Transverse colon (tissue), 4 donors: ENCODE measurements at places on chromosomes 6 and 20.

- DNase-seq = no peak
Observed at GRCh38 chr6:2197177-2197671, 48.2 kb downstream of the GMDS start.

- DNase-seq = no peak
Observed at GRCh38 chr20:25323496-25324246, 67.0 kb downstream of the ABHD12 start.

- no peak for DNase-seq
Observed at GRCh38 chr6:31249184-31249583, 22.7 kb downstream of the HLA-C start.

GRCh38 chr6:44782892-44783291, 395.4 kb downstream of the CDC5L start:
- no peak for DNase-seq

DNA sequence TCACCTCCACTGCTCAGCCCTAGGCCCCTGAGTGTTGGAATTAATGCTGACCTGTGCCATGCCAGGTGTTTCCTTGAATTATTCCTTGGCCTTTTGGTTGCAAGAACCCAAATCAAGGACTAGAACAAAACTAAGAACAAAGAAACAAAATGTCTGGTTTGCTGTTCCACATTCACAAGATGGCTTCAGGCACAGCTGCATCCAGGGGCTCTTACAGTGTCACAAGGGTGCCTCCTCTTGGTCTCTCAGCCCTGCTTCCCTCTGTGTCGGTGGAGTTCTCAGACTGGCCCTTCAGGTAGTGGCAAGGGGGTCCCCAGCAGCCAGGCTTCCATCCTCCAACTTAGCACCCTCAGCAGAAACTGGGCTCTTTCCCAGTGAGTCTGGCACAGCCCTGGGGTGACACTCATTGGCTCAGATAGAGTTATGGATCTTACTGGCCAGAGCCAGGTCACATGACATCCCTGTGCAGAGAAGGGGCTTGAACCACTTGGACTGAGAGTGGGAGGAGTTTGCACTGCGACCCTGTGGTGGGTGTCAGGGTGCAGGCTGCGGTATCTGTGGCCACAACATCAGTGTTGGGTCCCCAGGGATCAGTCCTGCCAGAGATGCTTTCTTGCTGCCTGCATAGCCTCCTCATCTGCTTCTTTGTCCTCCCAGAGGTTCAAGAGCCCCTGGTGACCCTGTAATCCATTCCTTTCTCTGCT, 427.7 kb upstream of the SULF2 start:
- DNase-seq = no peak

DNA sequence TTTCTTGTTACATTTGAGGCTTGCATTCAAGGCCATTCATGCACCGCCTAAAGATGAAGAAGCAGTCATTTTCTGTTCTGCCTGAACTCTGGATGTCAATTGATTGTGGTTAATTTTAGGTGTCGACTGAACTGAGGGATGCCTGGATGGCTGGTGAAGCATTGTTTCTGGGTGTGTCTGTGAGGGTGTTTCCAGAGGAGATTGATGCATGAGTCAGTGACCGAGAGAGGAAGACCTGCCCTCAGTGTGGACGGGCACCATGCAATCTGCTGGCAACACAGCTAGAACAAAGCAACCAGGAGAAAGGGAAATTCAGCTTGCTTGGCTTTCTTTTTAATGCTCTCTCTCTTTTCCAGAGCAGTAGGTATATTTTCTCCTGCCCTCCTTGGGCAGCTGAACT, 164.1 kb upstream of the ECI2 start:
- no peak for DNase-seq

GRCh38 chr6:149342525-149342924, 25.0 kb downstream of the TAB2 start:
- no peak for DNase-seq

DNA sequence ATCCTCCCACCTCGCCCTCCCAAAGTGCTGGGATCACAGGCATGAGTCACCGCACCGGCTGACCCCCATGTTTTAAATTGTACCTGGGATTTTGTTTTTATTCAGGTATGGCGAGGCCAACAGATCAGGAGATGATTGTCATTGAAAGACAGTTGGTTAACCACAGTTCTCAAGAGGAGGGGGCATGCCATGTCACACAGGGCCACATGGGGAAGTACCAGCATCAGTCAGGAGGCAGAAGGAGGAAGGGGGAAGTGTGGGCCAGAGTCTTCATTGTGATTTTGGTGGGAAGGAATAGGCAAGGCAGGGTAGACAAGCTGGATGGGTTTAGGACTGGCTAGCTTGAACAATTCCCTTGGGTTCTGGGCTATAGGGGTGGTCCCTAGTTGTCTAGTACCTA, 9.9 kb upstream of the MMP9 start:
- no peak for DNase-seq

GRCh38 chr6:110746680-110747079, 68.6 kb downstream of the CDK19 start:
- DNase-seq = no peak

DNA sequence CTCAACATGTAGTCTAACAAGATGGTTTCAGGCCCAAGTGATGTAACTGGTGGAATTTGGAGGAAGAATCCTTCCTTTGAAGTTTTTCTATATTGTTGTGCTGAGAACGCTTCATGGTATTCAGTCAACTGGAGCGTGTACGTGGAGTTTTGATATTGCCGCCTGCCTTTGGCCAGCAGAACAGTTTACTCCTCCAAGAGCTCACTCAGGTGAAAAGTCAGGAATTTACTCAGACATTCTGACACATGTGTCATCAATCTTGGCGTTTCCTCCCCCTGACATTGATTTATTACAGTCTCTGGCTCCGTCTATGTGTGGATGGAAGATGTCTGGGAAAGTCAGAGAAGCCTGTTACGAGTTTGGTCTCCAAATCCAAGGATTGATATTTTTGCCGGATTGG, 19.0 kb upstream of the TGM2 start:
- DNase-seq = no peak

DNA sequence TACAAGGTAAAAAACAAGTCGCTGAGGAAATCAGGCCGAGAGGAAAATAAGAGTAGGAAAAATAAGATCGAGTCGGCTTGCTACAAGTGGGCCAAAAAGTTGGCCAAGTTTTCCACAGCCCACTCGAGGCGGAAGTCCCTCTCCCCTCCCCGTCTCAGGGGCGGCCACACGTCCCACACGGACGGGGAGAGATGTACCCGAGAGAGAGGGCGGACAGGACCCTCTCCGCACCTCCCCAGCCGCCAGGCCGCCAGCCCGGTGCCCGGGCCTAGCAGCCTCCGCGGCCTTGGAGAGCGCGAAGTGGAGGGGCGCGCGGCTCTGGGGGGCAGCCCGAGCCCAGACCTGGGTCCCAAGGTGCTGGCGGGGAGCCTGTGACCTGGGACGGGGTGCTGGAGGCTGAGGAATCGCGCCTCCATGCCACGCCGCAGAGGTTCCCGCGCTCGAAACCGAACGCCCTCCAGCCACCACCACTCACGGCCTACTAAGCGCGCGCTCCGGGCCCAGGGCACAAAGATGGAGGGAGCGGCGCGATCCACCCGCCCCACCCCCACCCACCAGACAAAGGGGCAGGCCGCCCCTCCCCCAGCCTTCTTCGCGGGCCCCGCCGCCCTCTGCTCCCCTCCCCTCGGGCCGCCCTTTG, 1.9 kb upstream of the HMGA1 start:
- DNase-seq = no peak

DNA sequence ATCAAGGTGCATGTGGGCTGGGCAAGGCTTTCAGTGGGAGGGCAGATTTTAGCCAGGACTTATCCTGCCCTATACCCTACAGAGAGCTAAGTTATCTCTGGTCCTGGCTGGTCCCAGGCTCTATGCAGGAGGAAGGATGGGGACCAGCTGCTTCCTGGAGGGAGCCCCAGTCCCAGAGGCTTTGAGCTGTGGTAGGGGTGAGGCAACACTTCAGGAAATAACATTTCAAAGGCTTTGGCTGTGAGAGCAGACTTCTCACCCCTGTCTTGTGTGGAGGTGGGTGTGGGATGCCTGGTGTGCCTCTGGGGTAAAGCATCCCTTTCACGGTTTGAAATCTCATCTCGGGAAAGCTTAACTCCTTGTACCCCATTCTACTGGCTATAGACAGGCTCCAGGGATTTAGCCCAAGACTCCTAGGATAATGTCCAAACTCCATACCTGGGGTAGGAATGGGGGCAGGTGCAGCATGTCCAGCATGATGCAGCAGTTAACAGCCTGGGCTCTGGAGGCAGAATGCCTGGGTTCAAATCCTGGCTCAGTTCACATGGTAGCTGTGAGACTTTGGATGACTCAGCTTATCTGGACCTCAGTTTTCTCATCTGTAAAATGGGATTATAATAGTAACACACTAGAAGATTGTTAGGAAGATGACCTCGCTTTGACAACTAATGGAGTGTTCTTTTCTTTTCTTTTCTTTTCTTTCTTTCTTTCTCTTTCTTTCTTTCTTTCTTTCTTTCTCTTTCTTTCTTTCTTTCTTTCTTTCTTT, 27.5 kb upstream of the SIRPA start:
- no peak for DNase-seq
